ENCODE measurements at places on chromosomes 4 and X. TPM values are rescaled to one million over a fixed set of nuclear protein-coding genes. Genes with fewer than 3 reads are reported as not detected.

Gene SPARCL1
- 0.22 TPM for total RNA-seq

Gene PDGFRA
- total RNA-seq, result 152 TPM

Gene GPRASP1
- total RNA-seq, result 8.6 TPM

Gene CDX4
- not detected for total RNA-seq

Gene USP38
- 23.2 TPM for total RNA-seq

Gene SYTL5
- total RNA-seq, result 0.66 TPM
